ENCODE measurements at places on chromosomes 4 and X. TPM values are rescaled to one million over a fixed set of nuclear protein-coding genes. Genes with fewer than 3 reads are reported as not detected.

The GATA1 gene
- total RNA-seq, result not detected

The UGT8 gene
- 2.2 TPM for total RNA-seq

DNA sequence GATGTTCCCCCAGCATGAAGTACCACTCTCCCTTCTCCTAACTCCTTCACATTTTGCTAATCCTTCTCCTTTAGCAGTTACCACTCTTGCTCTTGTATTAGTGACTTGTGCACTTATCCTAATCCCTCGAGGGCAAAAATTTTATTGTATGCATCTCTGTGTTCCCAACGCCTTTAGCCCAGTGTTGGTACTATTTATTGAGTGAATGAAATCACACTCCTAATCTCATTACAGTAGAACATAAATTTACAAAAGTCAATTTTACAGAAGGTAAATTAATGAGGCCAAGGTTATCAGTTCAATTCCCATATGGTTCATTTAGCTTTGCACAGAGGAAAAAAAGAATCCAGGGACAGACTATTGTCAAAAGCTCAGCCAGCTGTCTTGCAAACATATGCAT is 178.4 kb downstream of the NR3C2 start:
- no peak for DNase-seq
- no peaks in the 10 kb centered on the region for H3K27me3 ChIP-seq
- peaks cover 5% of the 10 kb centered on the region for H3K4me1 ChIP-seq
- H3K4me3 ChIP-seq, result no peak overlapping the region
- H3K36me3 ChIP-seq, result no peaks in the 10 kb centered on the region

DNA sequence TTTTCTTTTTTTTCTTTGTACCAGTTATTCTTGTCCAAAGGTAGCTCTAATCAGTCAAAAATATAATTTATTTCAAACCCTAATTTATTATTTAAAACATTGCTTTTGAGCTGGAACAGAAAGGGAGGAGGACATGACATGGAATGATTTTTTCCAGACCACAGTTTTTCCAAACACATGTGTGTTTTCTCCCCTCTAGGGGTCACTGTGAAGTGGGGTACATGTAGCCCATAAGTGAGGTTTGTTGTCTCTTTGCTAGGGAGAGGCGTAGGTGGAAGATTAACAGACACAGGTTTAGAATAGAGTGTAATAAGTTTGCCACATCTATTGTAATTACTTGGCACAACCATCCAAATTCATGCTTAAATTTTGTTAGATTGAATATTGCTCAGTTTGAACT is 83.0 kb downstream of the TNIP2 start:
- no peak for DNase-seq
- H3K4me1 ChIP-seq, result peaks cover 10% of the 10 kb centered on the region
- no peak overlapping the region for H3K4me3 ChIP-seq
- no peaks in the 10 kb centered on the region for H3K27me3 ChIP-seq

The MAGEA2 gene
- not detected for total RNA-seq

GRCh38 chr4:168852387-168852786 is 157.7 kb downstream of the CBR4 start:
- no peak overlapping the region for H3K4me3 ChIP-seq
- H3K36me3 ChIP-seq, result peaks cover 88% of the 10 kb centered on the region
- H3K27ac ChIP-seq, result no peak overlapping the region
- no peak for DNase-seq
- H3K4me1 ChIP-seq, result peaks cover 35% of the 10 kb centered on the region

DNA sequence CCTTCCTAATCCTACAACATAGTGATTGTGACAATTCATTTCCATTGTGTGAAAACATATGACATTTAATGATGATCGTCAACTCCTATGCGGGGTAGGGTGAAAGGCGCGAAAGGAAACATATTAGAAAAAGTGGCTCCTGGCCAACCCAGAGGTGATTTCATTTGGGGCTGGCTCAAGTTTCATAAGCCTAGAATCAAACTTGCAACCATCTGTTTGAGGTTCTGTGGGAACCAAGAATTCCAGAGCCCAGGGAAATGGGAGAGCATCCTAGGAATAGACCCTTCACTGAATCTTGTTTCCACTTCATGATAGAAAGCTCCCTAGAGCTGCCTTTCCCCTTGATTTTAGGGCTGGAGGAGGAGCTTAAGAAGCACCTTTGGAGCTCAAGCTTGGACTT is 101.3 kb upstream of the EGFL6 start:
- H3K36me3 ChIP-seq, result no peaks in the 10 kb centered on the region
- DNase-seq, result no peak
- H3K4me3 ChIP-seq, result no peak overlapping the region

DNA sequence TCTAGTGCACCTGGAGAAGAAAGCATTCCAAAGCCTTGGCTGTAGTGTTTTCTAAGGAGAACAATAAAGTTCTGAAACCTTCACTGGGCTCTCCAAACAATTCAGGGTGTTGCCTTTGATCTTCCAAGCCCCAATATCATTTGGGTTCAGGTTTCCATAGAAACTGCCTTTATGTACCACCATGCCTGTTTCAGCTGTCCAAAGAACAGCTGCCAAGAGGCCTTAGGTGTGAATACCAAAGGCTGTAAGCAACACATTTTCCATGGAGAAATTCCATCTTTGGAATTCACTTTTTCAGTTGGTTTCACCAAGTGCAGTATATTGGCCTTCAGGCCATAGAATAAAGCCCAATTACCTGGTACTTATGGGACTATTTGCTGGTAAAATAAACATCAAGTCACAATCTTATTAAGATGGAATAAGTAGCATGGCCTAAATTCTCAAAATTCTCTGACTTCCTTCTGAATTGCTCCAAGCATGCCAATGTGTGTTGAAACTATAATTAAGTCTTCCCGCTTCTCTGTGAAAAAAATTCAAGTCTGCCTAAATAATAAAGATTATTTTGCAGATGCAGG is 61.9 kb downstream of the COX18 start:
- no peaks in the 10 kb centered on the region for H3K27me3 ChIP-seq
- H3K36me3 ChIP-seq, result no peaks in the 10 kb centered on the region
- H3K4me1 ChIP-seq, result no peaks in the 10 kb centered on the region
- DNase-seq, result no peak

DNA sequence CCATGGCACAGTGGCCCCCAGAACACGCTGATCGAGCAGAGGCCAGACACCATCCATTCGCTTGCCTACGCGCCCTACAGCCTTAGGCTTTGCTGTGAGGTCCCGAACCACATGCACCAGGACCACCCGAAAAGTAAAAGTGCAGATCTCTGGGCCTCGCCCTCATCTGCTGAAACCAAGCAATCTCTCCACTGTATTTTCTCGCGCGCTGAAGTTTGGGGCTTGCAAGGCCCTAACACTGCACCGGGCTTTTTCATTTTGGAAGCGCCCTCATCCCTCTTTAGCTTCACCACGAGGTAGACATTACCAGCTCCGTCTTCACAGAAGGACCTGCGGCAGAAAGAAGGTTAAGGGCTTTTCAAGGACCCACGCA is 21.2 kb downstream of the NKX3-2 start:
- H3K27me3 ChIP-seq, result no peaks in the 10 kb centered on the region
- no peaks in the 10 kb centered on the region for H3K36me3 ChIP-seq
- no peak overlapping the region for H3K27ac ChIP-seq
- no peak for DNase-seq
- no peaks in the 10 kb centered on the region for H3K4me1 ChIP-seq

The GLUD2 gene
- total RNA-seq, result 0.32 TPM

- DNase-seq, result no peak
- no peaks in the 10 kb centered on the region for H3K36me3 ChIP-seq
- H3K4me3 ChIP-seq, result no peak overlapping the region
- no peaks in the 10 kb centered on the region for H3K27me3 ChIP-seq
- peaks cover 12% of the 10 kb centered on the region for H3K4me1 ChIP-seq
Measured at GRCh38 chr4:70752236-70752635, 30.5 kb downstream of the RUFY3 start.

All from MCF 10A (cell line).